Glutamatergic neuron (in vitro differentiated cells): ENCODE measurements at places on chromosomes 5 and 9. TPM values are rescaled to one million over a fixed set of nuclear protein-coding genes. Genes with fewer than 3 reads are reported as not detected.

Gene DOLK
- total RNA-seq = 16.6 TPM

Gene PCYOX1L
- total RNA-seq = 25.4 TPM

Gene ADGRD2
- not detected for total RNA-seq

Gene PAX5
- total RNA-seq = 24.3 TPM

Gene RGS14
- 15.9 TPM for total RNA-seq

Gene SLC9A3
- total RNA-seq = 1.1 TPM

Gene EGFLAM
- total RNA-seq = 13.2 TPM

Gene IL13
- total RNA-seq = not detected

Gene CTXN3
- not detected for total RNA-seq

Gene PCDHB4
- 7.8 TPM for total RNA-seq

Gene SPINK7
- total RNA-seq = not detected

Gene CATSPER3
- total RNA-seq = 0.54 TPM

Gene GRM6
- total RNA-seq = not detected

Gene ARL14EPL
- total RNA-seq = not detected

Gene PAIP2
- 128 TPM for total RNA-seq

Gene GRXCR2
- total RNA-seq = not detected

Gene GRIN3A
- total RNA-seq = 0.15 TPM

Gene PPIC
- total RNA-seq = 5.7 TPM

Gene SCGB3A2
- total RNA-seq = 1.2 TPM

Gene ELL2
- total RNA-seq = 97.0 TPM

Gene IL17B
- total RNA-seq = 0.88 TPM

Gene LCN2
- not detected for total RNA-seq

Gene CAAP1
- total RNA-seq = 14.3 TPM

Gene PDZD2
- total RNA-seq = 23.3 TPM

Gene CNTNAP3B
- 10.1 TPM for total RNA-seq

Gene BRD3
- total RNA-seq = 128 TPM

Gene SLC6A7
- not detected for total RNA-seq

Gene ATP10B
- total RNA-seq = not detected

Gene RFK
- total RNA-seq = 12.7 TPM

Gene FBN2
- 0.86 TPM for total RNA-seq

Gene KIAA1958
- total RNA-seq = 48.6 TPM

Gene ATP6V0E1
- total RNA-seq = 95.3 TPM

Gene LPAR1
- 0.56 TPM for total RNA-seq

Gene GFI1B
- total RNA-seq = not detected

Gene NDUFS6
- 40.3 TPM for total RNA-seq

Gene OSMR
- total RNA-seq = not detected

Gene C9
- total RNA-seq = not detected

Gene SLC25A2
- total RNA-seq = 1.9 TPM

Gene KYAT1
- total RNA-seq = 19.5 TPM
